ENCODE measurements at places on chromosomes 12 and 14.

GRCh38 chr12:47207829-47208248, 128.1 kb upstream of the AMIGO2 start:
- DNase-seq, result no peak

DNA sequence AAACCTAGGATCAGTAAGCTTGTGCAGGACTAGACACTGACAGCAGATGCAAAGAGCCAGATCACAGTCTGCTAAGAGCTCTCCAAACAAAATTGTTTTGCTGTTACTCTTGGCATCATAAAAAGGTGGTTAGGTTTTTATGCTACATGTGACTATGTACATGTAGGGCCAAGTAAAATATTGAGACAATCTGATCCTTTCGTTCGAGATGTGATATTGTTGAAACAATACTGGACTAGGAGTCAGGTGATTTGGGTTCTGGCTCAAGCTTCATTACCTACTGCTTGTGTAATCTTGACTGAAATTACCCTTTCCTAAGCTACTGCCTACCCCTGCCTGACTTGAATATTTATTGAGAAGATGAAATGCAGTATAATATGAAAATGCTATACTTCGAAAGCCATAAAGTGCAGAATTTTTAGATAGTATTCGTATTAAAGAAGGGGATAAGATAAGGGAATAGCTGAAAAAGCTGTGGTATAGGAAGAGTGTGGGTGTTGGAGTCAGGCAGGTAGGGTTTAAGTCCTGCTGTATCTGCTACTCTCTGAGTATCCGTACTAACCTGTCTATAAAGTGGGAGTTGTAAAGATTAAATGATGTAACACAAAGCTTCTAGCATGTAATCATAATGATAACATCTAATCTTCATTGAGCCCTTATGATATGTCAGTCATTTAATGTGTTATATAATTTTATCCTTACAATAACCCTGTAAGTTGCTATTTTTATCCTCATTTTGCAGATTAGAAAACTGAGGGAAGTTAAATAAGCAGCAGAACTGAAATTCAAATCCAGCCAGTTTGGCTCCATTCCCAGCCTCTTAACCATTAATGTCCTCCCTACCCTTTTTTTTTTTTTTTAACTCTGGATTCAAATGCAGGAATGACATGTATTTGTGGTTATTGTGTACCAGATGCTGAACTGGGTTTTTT, 38.6 kb upstream of the ATF1 start:
- DNase-seq, result no peak

- peak; percentile 23 for DNase-seq
Observed at GRCh38 chr14:68627868-68628604, 164.8 kb downstream of the ZFP36L1 start.

DNA sequence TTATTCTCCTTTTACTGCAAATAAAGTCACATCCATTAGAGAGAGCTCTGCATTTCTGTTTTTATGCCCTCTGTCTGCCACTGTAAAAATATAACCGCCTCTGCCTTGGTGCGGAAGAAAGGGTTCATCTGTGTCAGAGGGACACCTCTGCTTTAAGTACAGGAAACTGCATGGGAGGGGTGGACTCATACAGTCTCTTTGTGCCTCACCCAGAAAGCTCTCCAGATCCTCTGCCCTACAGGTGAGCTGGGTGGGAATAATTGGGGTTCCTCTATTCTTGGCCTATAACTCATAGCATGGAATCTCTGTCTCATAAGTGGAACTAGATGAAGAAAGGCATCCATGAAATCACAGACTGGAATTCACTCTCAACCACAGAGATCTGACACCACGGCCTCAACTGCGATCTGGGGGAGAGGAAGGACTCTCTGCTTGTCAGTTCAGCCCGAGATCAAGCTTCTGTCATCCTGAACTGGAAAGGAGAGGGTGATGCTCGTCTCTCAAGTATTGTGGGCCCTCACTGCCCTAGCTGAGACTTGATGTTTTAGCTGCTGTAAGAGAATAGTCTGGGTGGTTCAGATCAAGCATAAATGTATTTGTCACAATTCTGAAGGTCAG, 702.3 kb downstream of the TMEM121 start:
- DNase-seq, result no peak

DNA sequence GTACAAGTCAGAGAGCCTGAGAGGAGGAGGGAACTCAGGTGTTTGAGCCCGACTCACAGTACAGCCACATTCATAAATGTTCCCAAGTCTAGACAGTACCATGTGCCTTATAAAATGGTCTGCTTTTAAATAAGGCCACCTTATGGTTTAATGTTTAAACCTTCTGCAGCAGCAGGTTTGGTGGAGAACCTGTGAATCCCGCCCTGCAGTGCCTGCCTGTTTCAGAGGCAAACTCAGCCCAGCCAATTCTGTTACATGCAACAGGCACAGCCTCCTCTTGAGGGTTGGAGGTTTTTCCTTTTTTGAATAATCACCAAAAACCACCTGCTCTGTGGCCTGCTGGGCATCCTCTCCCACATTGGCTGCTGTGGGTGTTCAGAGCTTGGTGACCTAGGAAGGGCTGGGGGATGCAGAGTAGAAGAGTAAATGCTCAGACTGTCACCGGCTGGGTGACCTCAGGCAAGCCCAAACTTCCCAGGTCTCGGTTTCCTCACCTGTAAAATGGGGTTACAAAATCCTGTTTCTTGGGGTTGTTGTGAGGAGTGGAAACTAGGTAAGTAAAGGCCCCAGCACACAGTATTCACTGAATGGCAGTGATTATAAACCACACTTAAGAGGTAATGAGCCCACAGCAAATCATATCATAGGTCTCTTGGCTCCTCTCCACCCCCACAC, 28.0 kb downstream of the NUAK1 start:
- DNase-seq, result no peak

DNA sequence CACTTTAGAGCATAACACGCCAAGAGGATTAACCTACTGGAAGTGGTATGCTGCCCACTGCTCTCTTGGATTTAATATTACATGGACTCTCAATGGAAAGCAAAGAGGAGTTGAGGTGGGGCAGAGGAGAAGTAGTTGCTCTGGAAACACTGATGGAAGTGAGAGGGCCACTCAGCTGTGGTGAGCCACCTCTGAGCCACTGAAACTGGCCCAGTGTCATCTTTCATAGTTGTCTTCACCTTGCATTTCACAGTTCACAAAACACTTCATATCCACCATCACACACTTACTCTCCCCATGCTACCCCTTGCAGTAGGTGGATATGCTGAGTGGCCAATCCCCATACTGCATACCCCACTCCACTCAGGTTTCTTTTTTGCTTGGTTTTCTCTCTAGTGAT, 12.2 kb upstream of the PCED1B start:
- no peak for DNase-seq

GRCh38 chr12:44592626-44593025, 283.5 kb downstream of the NELL2 start:
- no peak for DNase-seq

DNA sequence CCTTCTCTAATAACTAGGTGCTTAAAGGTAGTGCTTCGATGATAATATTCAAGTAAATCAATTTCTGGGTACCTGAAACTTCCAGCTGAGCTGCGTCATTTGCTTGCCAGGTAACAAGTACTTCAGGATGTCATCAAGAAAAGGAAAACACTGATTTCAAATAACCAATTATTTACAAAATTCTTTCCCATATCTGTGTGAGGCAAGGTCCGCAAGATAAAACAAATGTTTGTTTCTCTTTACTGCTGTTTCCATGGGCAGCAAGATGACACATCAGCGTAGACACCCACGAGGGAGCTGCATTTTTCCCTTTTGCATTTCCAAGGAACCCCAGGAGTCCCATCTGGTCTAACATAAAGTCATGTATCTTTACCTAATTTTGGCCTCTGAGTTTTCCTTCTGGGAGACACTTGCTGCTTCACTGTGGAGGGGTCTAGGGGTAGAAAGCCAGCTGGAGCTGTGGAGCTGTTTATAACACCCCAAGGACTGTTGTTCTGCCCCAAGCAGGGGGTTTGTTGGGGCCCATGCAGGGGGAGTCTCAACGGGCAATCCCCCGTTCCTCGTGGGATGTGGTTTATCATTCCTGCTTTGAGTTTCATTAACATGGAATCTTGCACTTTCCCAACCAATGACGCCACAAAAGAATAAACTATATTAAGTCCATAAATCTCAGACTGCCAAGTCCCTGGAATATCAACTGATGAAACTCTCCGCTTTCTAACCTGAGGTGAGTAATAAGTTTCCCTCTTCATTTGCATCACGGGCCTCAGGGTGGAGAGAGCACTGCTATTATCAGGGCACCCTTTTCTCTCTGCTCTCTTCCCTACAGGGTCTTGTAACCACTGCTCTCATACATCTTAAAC, 112.8 kb upstream of the PELI2 start:
- DNase-seq, result no peak

DNA sequence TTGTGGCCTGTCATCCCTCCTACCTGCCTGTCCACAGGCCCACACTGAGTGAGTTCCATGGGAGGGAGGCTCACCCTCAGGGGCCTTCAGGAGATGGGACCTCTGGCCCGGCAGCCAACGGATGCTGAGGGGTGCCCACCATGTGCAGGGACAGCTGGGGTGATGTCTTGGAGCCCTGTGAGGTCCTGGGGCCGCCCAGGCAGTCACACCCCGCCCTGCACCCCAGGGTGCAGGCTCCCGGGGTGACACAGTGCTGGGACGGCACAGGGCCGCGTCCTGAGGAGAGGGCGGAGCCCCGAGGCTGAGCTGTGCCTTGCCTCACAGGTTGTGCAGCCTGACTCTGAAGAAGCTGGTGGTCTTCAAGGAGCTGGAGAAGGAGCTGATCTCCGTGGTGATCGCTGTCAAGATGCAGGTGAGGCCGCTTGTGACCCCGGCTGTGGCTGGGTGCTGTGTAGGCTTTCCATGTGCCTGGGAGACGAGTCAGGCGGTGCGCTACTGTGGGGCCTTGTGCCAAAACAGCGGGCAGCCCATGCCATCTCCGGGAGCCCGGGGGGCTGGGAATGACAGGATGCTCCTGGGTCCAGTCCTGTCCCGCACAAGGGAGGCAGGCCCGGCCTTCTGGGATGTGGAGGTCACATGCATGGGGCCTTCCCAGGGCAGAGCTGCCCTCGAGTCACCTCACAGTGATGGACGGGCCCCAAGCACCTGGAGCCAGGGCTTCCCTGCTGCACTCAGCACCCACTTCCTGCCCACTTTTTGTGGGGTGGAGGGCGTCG, 33.8 kb downstream of the PACS2 start:
- no peak for DNase-seq

GRCh38 chr12:93790472-93791152, 113.4 kb downstream of the CRADD start:
- no peak for DNase-seq

DNA sequence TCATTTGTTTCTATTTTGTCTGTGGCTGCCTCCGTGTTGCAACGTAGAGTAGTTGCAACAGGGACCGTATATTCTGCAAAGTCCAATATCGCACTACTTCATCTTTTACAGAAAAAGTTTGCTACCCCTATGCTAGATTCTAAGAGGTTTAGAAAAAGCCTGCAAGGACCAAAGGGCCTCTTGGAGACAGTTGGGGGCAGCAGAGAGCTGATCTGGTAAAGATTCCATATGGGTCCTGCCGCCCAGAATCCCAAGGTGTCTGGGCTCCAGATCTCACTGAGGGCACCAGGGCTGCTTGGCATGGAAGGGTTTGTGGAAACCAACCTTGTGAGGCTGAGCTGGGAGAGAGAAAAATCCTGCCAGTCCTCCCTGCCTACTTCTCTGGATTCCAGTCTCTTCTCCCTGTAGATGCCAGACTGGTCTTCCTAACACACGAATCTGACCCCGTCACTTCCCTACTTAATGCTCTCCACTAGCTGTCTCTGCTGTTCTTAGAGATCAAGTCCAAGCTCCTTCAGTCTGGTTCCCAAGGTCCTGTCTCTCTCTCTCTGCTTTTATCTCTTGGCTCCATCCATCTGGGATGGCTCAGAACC, 74.6 kb downstream of the GLRX5 start:
- DNase-seq, result no peak

GRCh38 chr14:101585211-101585610, 23.9 kb downstream of the DIO3 start:
- no peak for DNase-seq

DNA sequence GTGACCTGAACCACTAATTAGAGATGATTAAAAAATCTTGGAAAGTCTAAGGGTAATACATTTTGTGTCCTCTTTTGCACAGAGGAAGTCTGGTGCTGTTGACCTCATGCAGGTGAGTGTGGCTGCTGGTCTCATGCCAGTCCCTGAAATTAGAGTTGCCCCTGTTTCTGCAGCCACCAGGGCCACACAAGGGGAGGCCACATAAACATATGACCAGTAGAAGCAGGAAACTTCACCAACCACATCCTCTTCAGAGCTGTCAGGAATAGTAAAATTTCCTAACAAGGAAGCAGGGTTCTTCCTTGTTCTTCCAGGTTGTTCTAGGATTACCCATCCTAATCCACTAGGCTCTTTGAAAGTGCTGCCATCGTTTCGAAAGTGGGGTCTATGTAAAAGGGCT, 28.3 kb downstream of the PSMA6 start:
- no peak for DNase-seq

GRCh38 chr12:98296462-98297079, 218.8 kb upstream of the TMPO start:
- DNase-seq, result no peak

All from stimulated activated CD8-positive, alpha-beta memory T cell treated with anti-CD3 and anti-CD28 coated beads, Interleukin-4, amount 100 ng/mL, for 1 hour (primary cell).